ENCODE measurements at places on chromosomes 3 and 15.

- no peak for DNase-seq
Measured at GRCh38 chr15:35535365-35535916, 10.5 kb downstream of the DPH6 start.

- no peak for DNase-seq
Measured at GRCh38 chr3:2375376-2375775, 276.7 kb downstream of the CNTN4 start.

GRCh38 chr3:69770976-69771634 is 31.8 kb downstream of the MITF start:
- no peak for DNase-seq

DNA sequence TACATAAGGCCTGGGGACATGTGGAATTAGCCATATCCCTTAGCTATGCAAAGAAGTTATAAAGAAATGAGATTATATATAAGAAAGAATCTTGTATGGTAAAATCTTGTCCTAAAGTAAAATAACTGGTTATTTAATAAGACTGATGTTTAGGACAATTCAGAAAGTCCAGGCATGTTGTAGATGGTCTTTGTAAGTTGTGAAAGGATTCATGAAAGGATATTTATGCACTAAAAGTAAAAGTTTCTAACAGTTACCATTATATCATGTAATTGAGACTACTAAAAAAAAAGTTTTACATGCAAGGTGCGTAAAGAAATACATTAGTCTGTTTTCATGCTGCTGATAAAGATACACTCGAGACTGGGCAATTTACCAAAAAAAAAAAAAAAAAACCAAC is 146.3 kb downstream of the FMN1 start:
- DNase-seq = no peak

- DNase-seq = peak; percentile 68
Measured at GRCh38 chr3:48656061-48656840, 6.4 kb downstream of the CELSR3 start.

GRCh38 chr3:127755305-127755681 is 67.0 kb downstream of the MGLL start:
- DNase-seq = no peak

DNA sequence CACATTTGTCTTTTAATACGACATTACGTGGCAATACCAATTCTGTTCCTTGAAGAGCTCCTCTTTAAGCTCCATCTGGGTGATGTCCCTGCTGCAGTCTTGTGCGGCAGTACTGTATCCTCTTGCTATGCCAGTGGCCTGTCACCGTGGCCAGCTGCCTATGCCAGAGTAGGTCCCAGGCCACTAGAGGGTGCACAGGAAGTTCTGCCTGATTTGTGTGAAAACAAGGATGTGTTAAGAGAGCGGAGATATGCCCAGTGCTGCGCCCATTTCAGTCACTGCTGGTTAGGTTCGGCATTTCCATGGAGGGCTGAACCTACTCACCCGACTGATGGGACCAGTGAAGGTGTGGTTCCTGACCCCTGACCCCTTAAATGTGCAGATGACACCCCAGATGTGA is 25.2 kb downstream of the NIPA1 start:
- no peak for DNase-seq

- DNase-seq = no peak
Measured at GRCh38 chr3:179768080-179768479, 115.2 kb downstream of the USP13 start.

- no peak for DNase-seq
Measured at GRCh38 chr3:94083261-94083660, 20.4 kb downstream of the NSUN3 start.

- DNase-seq = no peak
Measured at GRCh38 chr15:84398763-84399701, 163.5 kb downstream of the GOLGA6L4 start.

DNA sequence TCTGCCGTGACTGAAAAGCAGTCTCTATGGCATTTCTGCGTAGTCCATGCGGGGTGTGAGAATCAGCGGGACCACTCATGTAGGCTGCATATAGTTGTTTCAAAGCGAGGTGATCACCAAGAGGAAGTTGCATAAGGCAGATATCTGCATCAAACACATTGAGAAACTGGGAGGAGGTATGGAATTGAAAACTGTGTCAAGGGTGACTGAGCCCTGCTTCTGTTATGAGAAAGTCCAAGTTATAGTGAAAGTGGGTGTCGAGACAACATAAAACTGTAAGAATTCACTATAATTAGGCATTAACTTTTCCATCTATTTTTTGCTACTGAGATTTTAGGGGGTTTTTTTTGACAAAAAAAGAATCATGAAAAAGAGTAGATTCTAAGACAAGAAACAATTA is 109.3 kb downstream of the ZIC1 start:
- no peak for DNase-seq

GRCh38 chr3:185824051-185825005 is 514 bp downstream of the IGF2BP2 start:
- DNase-seq = no peak

- DNase-seq = no peak
Measured at GRCh38 chr3:36959821-36960220, 15.0 kb upstream of the TRANK1 start.

DNA sequence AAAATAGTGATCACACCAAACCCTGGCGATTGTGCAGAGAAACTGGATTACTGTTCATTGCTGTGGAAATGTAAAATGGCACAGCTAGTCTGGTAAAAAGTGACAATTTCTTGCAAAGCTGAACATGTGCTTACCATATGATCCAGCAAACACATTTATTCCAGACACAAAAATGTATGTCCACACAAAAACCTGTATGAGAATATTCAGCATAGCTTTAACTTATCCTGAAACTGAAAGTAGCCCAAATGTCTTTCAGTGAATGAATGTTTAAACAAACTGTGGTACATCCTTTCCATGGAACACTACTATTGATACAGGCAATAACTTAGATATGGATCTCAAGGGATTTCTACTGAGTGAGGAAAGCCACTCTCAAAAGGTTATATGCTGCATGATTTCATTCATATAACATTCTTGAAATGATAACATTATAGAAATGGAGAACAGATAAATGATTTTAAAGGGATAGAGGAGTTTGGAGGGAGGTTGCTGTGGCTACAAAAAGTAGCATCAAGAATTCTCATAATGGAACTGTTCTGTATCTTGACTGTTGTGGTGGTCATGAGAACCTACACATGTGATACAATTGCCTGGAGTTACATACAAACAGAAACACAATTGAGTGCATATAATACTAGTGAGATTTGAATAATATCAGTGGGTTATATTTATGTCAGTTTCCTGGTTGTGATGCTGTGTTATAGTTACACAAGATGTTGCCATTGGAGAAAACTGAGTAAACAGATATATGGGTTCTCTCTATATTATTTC is 70.7 kb upstream of the DPH6 start:
- no peak for DNase-seq

Data from stimulated activated CD8-positive, alpha-beta memory T cell treated with anti-CD3 and anti-CD28 coated beads, Interleukin-2, amount 100 ng/mL, for 1 hour (primary cell).